Fibroblast of villous mesenchyme (primary cell): ENCODE measurements at places on chromosomes 6 and 20.
A peak's percentile ranks its signal among the peaks of the same experiment; 100 is the strongest.

- DNase-seq: no peak
These were observed 68.5 kb upstream of the NFATC2 start for GRCh38 chr20:51610761-51611624.

- peak; percentile 53 for DNase-seq
These were observed 191.6 kb upstream of the SNX9 start for GRCh38 chr6:157631412-157631811.

DNA sequence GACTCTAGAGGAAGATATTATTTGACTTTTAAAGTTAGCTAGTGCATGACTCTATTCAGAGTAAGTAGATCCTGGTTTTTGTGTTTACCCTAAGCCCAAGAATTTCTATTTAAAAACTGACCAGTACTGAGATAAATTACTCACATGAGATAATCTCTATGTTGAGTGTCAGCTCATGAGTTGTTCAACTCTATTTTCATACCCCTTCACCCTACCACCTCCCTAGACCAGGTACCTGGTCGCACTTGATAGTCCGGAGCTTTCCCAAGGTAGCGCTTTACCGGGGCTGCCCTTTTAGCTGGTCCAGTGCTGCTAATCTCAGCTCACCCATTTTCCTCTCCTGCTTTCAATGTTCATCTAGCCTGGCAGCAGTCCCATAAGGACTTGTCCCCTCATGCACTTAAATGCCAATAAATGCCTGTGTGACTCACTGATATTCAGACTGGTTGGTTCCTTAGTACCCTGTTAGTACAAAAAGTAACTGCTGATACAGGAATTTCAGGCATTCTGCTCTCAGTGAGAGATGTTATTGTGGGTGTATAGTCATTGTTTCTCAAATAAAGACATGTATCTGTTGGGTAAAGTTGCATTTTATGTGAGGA is 503.9 kb downstream of the ADGRB3 start:
- DNase-seq: no peak

DNA sequence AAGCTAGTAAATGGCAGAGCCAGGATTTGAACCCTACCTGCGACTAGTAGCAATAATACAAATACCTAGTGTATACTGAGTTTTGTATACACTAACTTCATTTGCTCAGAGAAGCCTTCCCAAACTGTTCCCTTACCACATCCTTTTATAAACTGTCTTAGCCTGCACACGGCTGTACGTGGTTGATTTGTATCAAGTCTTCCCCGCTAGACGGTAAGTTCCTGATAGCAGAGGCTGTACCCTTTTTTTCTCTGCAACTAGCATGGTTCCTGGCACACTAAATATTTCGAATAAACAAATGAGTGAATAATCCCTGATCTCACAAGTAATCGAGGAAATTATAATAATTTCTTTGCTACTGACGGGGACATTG is 636 bp downstream of the RTF2 start:
- peak; percentile 4 for DNase-seq

DNA sequence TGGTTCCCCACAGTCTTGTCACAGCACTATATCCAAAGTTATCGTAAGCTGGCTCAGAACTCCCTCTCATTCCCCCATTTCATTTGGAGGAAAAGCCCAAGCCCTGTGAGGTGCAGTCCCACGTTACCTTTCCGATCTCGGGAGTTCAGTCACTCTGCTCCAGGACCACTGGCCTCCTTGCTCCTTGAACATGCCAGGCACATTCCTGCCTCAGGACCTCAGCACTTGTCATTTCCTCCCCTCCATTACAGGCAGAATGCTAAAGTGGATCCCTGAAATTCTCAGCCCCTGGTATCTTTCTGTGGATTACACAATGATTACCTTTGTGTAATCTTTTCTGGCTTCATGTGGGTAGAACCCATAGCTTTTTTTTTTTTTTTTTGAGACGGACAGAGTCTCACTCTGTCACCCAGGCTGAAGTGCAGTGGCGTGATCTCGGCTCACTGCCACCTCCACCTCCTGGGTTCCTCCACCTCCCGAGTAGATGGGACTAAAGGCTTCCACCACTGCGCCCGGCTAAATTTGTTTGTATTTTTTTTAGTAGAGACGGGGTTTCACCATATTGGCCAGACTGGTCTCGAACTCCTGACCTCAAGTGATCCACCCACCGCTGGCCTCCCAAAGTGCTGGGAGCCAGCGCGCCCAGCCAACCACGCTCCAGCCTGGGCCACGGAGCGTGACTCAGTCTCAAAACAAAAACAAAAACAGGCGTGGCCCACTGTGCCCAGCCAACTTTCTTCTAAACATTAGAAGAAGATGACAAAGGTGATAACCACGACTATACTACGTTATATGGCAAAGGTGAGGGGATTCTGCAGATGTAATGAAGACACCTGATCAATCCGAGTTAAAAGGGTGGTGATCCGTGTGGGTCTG is 4.0 kb upstream of the OXT start:
- peak; percentile 72 for DNase-seq

GRCh38 chr20:48025661-48026060 is 240.4 kb upstream of the SULF2 start:
- DNase-seq: peak; percentile 84

DNA sequence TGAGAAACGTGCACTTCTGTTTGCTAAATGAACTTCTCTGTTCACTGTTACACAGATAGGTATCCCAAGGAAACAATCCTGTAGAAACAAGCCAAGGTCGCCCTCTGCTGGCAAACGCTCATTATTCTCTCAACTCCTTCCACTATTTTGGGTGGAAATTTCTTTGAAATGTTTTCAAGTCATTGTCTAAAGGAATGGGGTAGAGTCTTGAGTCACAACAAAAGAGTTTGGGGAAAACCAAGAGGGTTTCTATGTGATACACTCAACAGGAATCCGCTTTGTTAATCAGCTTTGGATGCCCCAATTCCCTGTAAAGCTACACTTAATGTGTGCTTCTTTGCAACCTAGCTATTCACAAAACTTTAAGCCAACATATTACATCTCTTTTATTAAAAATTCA is 4.6 kb upstream of the RAE1 start:
- DNase-seq: peak; percentile 66

DNA sequence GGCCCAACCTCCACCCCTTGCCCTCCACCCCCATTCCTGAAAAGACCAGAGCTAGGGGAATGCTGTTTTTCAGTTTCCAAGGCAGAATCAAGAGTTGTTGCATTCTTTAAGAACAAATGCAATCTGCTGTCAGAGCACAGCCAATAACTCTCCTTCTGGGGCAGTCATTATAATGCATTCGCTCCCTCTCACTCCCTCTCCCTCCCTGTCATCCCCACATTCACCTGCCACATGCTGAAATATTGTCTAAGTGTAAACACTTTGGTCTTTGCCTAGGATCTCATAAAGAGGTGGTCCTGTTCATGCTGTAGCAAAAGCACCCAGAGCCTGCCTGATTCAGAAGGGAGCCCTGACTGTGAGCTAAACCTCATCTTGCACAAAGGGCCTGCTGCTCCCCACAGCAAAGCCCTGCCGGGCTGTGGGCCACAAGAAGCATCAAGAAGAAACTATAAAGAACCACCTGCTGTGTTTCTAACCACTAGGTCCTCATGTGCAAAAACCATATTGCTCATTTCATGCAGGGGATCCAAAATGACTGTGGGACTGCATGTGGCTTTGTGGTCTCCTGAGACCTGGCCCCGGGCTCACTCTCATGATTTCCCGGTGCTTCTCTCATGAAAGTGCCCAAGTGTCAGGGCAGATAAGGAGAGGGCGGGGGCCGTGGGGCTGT is 85.6 kb downstream of the GPR6 start:
- no peak for DNase-seq

- no peak for DNase-seq
These were observed 273.0 kb downstream of the PKHD1 start for GRCh38 chr6:51814418-51814817.

DNA sequence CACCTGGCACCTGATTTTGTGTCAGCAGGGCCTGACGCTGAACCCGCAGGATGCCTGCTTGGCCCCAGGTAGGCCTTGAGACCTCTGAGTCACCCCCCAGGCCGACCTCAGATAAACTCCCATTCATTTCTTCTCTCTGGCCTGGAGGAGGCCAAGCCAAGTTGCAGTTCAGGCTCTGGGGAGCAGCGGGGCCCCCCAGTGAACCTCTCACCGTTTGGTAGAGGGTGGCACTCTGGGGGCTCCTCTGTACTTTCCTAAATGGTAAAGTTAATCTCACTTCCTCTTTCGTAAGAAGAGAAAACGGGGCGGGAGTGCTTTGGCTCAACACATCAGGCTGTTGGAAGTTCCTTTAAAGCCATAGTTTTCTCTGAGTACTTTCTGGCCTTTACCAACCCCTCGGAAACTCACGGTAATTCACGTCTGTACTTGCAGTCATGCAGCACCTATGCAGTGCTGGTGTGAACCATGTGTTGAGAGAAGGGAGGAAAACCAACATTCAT is 2.8 kb downstream of the SIRPA start:
- DNase-seq: no peak

DNA sequence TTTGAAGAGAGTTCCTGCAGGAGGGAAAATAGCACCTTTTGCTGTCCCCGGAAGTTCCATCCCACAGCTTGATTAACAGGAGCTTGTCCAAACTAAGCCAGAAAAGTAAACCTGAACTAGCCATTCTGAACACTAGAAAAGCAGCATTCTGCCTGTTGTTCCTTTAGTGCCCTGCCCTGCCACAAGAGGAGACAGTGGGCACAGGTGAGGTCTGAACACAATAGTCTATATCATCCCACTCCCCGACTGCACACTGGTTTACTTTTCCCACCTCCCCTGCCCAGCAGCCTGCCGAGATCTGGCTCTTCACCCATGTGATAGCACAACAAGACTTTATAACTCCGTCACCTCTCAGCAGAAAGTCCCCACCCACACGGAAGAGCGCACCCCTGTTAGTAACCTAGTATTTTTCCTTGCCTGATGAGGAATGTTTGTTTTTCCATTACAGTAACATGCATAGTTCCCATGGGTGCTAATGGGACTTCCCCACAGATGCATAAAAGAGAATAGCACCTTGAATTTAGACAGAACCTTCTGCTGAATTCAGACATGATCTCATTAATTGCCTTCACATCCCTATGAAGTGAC is 59.7 kb downstream of the TFAP2A start:
- no peak for DNase-seq

- DNase-seq: no peak
These were observed 7.6 kb upstream of the UST start for GRCh38 chr6:148738946-148739821.

DNA sequence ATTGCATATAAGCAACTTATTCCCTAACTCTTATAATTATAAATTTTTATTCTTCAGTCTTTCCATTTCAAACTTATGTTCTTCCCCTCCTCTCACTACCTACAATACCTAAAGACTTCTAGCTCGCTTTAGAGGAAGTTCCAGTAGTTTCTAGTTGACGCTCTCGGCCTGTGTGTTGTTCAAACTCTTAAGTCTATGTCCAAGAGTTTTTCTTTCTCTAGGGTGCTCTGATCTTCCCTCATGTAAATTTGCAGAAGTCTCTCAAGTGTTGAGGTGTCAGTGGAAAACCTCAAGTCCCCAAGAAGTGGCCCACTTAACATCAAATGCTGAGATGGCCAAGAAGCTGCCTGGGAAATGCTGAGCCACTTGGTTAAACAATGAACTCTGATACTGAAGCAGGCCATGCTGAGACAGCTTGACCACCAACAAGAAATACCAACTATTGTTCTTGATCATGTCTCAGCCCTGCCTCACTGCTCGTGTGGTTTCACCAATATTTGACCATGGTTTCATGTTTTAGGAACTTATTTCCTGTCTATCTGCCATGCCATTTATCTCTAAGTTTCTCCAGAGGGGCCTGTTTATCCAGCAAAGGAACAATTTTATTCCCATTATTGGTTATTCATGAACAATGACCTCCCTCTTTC is 100.9 kb upstream of the TCF21 start:
- DNase-seq: no peak

GRCh38 chr20:59405226-59406200 is 105.1 kb downstream of the EDN3 start:
- DNase-seq: no peak

- no peak for DNase-seq
These were observed 5.8 kb downstream of the GATA5 start for GRCh38 chr20:62470001-62470400.

DNA sequence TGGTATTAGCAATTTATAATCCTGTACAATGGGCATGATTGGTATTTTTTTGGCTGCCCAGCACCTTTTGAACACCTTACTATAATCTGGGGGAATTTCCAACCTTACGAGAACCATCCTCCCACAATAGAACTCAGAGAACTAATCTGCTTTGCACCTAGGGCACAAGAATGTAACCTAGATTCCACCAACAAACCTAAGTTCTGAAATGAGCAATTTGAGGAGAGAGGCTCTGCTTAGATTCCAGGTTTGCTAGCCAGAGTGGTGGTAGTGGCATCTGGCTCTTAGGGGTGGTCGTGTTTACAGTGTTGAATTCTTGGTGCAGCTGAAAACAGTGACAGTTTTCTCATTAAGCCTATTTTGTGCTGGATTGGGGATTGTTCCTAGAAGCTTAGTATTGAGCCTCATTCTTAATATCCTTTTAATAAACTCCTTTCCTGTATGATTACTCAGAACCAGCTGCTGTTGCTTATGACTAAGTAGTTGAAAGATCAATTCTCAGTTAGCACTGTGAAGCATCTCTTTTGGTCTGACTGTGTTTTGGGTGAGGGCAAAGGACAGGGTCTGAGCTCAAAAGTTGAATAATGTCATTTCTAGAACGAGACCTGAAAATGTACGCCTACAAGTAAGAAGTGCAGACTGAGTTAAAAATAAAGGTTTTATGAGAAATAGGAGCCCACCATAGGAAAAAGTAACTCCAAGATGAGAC is 385.6 kb downstream of the CDKAL1 start:
- no peak for DNase-seq

- no peak for DNase-seq
These were observed 160.4 kb downstream of the BTBD9 start for GRCh38 chr6:38479331-38479730.

DNA sequence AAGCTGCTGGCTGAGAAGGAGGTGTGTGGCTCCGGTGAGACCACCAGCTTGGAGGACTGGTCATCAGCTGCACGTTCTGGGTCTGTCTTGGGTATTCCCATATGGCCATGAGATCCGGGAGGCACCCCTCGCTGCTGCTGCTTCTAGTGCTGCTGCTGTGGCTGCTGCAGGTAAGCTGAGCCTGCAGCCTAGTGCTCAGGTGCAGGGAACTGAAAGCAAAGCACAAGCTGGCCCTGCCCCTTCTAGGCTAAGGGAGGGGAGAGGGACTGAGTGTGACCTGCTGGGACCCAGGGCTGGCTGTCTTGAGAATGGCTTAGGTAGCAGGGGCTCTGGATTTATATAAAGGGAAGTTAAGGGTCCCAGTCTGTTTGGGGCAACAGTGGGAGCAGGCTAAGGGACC is 403 bp downstream of the CDH26 start:
- no peak for DNase-seq

GRCh38 chr20:57884956-57885355 is 175.1 kb upstream of the PMEPA1 start:
- no peak for DNase-seq

- DNase-seq: no peak
These were observed 18.1 kb upstream of the FERMT1 start for GRCh38 chr20:6140947-6141346.

- DNase-seq: no peak
These were observed 114.2 kb downstream of the AHI1 start for GRCh38 chr6:135383301-135383700.

- DNase-seq: no peak
These were observed 10.8 kb upstream of the ECT2L start for GRCh38 chr6:138785079-138785478.

GRCh38 chr20:39534846-39535245 is 572.7 kb downstream of the DHX35 start:
- no peak for DNase-seq
